ENCODE measurements at places on chromosomes 3 and 15.
A peak's percentile ranks its signal among the peaks of the same experiment; 100 is the strongest.

- DNase-seq: no peak
These were observed 208.4 kb upstream of the CGNL1 start for GRCh38 chr15:57167821-57168395.

DNA sequence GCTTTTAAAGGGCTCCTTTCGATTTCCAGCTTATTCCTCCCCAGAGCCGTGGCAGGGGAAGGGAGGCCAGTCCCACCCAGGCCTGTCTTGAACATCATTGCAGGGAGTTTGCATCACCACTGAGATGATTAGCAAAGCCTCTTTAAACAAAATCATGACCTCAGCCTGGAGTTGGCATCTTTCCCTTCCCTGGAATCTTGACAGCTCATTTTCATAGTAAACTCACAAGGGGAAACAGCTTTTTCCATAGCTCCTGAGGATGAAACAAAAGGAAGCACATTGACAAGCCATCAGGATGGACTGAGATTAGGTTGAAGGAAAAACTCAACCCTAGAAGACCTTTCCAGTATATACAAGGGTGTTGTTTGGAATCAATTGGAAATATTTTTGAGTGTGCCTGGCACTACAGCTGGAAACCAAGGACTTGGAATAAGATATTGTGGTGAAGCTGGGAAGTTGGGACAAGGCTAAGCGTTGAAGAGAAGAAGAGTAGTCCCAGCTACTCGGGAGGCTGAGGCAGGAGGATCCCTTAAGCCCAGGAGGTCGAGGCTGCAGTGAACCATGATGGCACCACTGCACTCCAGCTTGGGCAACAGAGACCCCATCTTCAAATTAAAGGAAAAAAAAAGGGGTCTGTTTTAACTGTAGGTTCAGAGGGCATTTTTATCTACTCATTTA is 3.1 kb upstream of the LARP6 start:
- DNase-seq: no peak

DNA sequence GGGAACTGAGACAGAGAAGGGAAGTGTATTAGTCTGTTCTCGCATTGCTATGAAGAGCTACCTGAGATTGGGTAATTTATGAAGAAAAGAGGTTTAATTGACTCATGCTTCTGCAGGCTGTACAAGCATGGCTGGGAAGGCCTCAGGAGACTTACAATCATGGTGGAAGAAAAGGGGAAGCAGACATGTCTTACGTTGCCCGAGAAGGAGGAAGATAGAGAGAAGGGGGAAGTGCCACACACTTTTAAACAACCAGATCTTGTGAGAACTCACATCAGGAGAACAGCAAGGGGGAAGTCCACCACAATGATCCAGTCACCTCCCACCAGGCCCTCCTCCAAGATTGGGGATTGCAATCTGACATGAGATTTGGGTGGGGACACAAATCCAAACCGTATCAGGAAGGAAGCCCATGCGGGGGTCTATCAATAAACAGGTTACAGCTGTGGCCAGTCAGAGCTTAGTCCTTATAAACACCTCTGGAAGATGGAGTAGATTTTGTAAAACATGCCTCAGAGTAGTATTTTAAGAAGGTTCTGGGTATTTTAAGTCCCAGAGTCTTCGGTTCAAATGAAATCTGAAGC is 153.9 kb downstream of the GHSR start:
- no peak for DNase-seq

DNA sequence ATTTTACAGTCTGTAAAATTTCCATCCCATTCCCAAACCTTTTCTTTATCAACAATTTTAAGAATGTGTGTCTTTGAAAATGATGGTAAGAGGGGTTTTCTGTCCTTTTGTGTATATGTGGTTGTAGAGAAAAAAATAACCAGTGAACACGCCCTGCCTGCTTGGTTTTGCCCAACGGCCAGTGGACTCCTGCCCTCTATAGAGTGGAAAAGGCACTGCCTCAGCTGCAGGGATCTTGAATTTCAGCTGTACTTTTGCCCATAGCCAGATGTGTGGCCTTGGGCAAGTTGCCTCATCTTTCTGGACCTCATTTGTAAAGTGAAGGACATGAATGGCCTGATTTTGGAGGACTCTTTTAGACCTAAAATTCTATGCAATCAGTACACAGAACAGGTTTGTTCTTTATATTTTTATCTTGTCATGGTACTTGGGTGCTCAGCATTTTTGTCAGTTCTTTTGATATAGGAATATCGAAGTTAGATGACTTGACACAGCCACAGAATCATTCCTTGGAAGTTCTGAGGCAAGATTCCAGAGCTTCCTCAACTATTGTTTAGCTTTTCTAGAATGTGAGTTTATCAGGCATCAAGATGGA is 81.0 kb downstream of the CLDN11 start:
- no peak for DNase-seq

DNA sequence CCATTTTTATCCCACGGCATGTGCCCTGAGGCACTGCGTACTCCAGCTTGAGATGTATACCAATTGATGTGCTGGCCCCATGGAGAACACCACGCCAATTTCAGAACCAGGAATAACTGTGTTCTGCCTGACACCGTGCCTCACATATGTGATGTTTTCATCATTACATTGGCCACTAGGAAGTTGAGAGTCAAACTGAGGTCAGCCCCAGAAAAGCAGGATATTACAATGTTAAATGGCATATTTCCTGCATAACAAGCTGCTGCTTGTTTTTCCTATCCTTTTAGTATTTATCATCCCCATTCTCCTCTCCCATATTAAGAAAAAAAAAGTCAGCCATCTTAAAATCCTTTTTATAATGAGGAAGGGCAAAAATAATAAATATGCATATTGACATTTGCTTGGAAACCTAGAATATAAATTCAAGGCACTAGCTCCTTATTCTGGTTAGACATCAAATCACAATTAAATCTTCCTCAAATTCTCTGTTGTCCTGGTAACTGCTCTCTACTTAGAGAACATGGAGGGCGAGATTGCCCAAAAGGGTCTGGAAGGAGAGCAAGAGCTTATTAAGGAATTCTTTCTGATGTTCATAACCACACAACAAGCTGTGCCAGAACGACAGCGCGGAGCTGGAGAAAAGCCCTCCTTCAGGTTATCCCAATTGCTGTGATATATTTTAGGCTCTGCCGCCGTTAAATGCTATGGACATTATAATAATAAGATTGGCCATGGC is 112.6 kb downstream of the UACA start:
- DNase-seq: no peak

DNA sequence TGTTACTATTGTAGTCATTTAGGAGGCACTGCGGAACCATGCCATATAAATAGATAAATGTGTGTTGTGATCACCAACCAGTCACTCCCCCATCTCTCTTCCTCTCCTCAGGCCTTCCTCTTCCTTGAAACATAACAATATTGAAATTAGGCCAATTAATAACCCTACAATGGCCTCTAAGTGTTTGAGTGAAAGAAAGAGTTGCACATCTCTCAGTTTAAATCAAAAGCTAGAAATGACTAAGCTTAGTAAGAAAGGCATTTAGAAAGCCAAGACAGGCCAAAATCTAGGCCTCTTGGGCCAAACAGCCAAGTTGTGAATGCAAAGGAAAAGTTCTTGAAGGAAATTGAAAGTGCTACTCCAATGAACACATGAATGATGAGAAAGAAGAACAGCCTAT is 8.1 kb upstream of the DNASE1L3 start:
- DNase-seq: no peak

GRCh38 chr15:51367322-51367976 is 26.0 kb downstream of the GLDN start:
- no peak for DNase-seq

DNA sequence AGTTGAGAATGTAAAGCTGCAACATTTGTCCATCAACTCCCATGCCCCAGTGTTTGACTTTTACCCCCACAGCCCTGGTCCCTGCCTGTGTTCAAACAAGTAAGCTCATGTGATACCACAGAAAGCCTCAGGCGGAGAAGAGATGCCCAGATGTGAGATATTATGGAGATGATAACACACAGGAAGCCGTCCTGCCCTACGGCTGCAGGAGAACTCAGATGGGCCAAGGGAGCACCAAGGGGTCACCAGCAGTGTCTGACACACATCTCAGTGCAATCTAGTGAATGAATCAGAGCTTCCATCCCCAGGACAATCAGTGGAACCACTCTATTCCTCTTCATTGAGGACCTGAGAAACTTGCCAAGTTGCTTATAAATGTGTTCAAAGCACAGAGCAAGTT is 14.0 kb upstream of the SPINK8 start:
- no peak for DNase-seq

DNA sequence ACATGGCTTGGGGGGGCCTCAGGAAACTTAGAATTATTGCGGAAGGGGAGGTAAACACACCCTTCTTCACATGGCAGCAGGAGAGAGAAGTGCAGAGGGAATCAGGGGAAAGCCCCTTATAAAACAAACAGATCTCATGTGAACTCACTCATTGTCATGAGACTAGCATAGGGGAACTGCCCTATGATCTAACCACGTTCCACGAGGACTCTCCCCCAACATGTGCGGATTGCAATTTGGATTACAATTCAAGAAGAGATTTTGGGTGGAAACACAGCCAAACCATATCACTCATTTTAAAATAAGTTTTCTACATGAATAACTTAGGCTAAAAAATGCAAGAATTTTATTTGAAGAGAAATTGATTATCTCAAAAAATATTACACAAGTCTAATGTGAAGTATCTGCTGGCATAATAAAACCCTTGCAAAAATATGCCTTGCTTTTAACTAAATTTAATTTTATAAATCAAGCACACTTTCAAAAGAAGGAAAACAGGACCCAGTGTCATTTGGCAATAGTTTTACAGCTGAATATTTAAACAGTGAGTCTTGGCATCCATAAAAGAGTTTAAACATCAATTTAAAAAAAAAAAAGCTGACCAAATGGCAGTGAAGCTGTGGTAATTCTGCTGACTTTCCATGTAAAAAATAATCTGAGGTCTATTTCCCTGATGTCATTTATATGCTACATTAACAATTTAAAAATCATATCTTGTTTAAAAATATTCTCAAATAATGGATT is 1057.2 kb downstream of the NAALADL2 start:
- DNase-seq: no peak

DNA sequence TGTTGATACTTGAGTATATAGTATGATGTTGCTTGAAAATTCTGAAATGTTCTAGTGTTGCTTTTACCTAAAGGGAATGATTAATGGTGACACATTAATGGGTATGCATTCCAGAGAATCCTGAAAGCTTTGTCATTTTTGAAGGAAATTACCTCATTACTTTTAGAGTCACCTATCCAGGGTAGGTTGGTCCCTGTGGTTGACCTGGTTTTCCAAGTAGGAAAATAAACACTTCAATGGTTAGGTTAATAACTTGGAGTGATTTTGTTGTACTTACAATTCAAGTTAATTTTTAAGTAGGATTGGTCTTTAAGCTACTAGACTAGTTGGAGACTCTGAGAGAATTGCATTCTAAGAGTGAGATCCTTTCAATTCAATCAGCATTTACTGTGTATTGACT is 31.0 kb downstream of the MITF start:
- no peak for DNase-seq

GRCh38 chr15:48992096-48992495 is 28.4 kb upstream of the SHC4 start:
- DNase-seq: no peak

- no peak for DNase-seq
These were observed 9.3 kb downstream of the FOXL2 start for GRCh38 chr3:138937690-138938055.

- DNase-seq: no peak
These were observed 14.1 kb downstream of the ANKRD34C start for GRCh38 chr15:79296583-79296982.

DNA sequence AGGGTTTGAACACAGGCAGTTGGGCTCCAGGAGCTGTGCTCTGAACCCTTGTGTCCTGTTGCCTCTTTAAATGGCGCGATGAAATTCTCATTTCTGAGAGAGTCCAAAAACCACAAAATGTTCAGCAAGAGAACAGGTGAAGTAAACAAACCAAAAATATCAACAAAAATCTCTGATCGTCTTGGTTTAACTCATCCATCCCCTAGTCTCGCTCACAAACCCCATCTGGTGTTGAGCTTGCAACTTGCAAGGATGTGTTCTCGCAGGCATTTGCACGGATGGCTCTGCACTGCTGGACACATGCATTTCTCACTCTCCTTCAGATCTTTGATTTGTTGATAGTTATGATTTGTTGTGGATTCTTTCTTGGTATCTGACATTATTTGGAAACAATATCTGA is 31.1 kb downstream of the FAH start:
- no peak for DNase-seq

- no peak for DNase-seq
These were observed 78.2 kb downstream of the CMSS1 start for GRCh38 chr3:99895703-99896441.

GRCh38 chr15:62894322-62895085 is 148.0 kb upstream of the TPM1 start:
- no peak for DNase-seq

DNA sequence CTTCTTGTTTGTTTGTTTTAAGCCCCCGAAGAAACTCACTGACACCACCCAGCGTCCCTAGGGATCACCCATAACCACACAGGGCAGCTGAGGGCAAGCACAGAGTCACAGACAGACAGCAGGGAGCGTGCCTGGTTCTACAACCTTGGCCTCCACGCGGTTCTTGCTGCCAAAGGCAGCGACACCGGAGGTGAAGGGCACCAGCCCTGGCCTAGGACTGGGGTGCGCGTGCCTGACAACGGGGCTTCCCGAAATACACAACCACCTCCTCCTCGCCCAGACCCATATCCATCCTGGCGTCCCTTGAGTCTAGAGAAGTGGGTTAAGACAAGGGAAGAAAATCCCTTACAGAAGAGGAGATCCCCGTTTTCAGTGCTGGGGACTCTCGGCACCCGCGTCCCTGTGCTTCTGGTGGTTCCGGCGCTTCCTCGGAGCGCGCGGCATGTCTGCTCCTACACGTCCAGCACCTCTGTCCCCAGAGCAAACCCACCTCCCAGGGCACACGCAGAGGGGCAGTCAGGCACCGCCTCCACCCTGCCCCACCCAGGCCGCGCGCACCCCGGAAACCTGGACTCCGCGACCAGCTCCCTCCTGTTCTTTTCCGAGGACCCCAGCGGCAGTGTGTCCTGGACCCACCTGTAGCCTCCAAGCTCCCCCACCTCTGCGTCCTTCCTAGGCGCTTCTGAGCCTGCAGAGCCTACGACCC is 911 bp downstream of the RFTN1 start:
- peak; percentile 70 for DNase-seq

GRCh38 chr3:43015991-43016865 is 37.1 kb downstream of the GASK1A start:
- no peak for DNase-seq
